ENCODE measurements at places on chromosomes 2 and 18.

GRCh38 chr18:79518028-79518682, 122.4 kb downstream of the NFATC1 start:
- H3K4me3 ChIP-seq: no peak overlapping the region
- peaks cover 20% of the 10 kb centered on the region for H3K4me1 ChIP-seq
- DNase-seq: peak; percentile 74
- no peaks in the 10 kb centered on the region for H3K27me3 ChIP-seq

- no peak overlapping the region for H3K4me3 ChIP-seq
- H3K27ac ChIP-seq: no peak overlapping the region
- DNase-seq: no peak
- no peaks in the 10 kb centered on the region for H3K27me3 ChIP-seq
- no peaks in the 10 kb centered on the region for H3K4me1 ChIP-seq
- H3K36me3 ChIP-seq: no peaks in the 10 kb centered on the region
Measured at GRCh38 chr2:138272524-138273195, 228.9 kb upstream of the SPOPL start.

DNA sequence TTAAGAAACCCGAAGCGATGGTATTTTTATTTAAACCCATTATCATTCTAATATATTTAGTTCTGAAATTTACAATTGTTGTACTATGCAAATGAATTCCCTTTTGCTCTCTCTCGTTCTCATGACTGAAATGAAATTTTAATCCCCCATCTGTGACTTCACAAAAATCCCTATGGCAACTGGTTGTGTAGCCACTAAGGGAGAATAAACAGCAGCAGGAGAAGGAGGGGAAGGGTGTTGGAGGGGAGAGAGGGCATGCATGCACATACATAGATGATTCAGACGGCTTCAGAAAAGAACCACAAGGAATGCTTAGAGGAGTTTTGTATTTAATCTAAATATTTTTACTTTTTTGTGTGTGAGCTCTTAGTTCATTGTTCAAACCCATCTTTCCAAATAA, 36.8 kb downstream of the CPS1 start:
- no peak overlapping the region for H3K27ac ChIP-seq
- no peaks in the 10 kb centered on the region for H3K36me3 ChIP-seq
- H3K4me3 ChIP-seq: no peak overlapping the region
- DNase-seq: no peak

GRCh38 chr2:181884601-181885000, 6.9 kb upstream of the ITPRID2 start:
- no peaks in the 10 kb centered on the region for H3K27me3 ChIP-seq
- no peak for DNase-seq
- H3K36me3 ChIP-seq: no peaks in the 10 kb centered on the region
- no peak overlapping the region for H3K27ac ChIP-seq
- H3K4me1 ChIP-seq: no peaks in the 10 kb centered on the region

DNA sequence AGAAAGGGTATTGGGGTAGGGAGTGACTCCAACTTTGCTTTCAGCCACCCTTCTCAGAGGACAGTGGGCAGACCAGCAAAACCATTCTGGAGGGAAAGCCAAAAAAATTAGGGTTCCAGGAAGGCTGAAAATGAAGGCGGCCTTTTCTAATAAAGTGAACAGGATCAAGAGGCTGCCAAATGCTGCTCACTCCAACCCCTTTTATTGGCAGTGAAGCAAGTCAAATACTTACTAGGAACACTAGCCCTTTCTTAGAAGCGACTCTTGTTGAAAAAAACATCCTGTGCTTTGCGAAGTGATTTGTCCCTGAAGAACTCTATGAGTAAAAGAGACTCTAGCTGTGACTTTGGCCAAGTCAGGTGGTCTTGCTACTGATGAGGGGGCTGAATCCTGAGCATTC, 83.6 kb upstream of the CYP1B1 start:
- DNase-seq: no peak
- H3K27me3 ChIP-seq: no peaks in the 10 kb centered on the region
- no peaks in the 10 kb centered on the region for H3K4me1 ChIP-seq
- no peaks in the 10 kb centered on the region for H3K36me3 ChIP-seq

Data from spleen (tissue), 13 donors.